Stimulated activated CD4-positive, alpha-beta T cell treated with anti-CD3 and anti-CD28 coated beads, TNF-alpha, amount 100 ng/mL, for 1 hour (primary cell): ENCODE measurements at places on chromosomes 4 and X.

- no peak for DNase-seq
Measured at GRCh38 chr4:97457253-97457652, 686.0 kb downstream of the STPG2 start.

DNA sequence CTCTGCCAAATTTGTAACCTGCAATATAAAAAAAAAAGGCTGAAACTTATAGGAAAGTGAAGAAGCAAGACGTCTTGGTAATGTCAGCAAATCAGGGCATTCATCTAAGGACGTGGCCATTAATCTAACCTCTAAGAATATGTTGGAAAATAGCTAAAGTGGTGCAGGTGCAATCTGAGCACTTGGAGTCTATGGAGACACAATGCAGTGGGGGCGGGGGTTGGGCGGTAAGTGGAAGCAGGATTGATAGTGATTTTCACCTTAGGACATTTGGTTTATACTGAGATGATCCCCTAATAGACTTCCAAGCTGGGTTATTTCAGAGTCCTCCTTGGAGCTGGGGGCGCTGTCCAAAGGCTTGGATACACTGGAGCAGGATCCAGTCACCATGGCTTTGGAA is 283.4 kb downstream of the EPHA5 start:
- no peak for DNase-seq

GRCh38 chr4:61619528-61619927 is 419.4 kb downstream of the ADGRL3 start:
- DNase-seq = no peak

DNA sequence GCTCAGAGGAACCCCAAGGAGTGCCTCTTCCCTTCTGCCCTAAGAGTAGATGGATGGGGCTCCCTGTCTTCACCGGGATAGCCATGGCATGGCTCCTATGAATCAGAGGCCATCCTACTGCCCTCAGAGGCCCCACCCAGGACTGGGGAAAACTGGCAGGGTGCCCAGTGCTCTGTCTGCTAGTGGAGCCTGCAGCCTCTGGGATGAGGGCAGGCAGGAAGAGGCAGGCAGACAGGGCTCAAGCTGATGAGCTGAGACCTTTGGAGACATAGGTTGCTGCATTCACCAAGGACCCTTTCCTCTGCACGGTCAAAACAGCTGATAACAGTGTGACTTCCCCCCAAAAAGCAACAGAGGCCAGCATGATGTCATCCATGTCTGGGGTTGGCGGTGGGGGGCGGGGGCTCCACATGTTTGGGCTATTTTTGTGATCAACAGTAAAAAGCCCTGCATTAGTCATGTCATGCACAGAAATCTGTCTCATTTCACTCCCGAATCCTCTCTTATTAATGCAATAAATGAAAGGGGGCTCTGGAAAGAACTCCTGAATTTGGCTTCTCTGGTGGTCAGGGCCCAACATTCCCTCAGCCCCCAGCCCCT is 207.6 kb upstream of the MAMLD1 start:
- no peak for DNase-seq
